SJSA1 (cell line): ENCODE measurements at places on chromosomes 11 and 22. TPM values are rescaled to one million over a fixed set of nuclear protein-coding genes. Genes with fewer than 3 reads are reported as not detected.

GRCh38 chr11:15845261-15845660, 511.1 kb downstream of the SOX6 start:
- no peaks in the 10 kb centered on the region for H3K36me3 ChIP-seq
- no peak overlapping the region for H3K4me3 ChIP-seq
- no peaks in the 10 kb centered on the region for H3K27me3 ChIP-seq
- no peak overlapping the region for H3K27ac ChIP-seq
- no peak for DNase-seq

GRCh38 chr11:9858218-9858617, 194.3 kb downstream of the SWAP70 start:
- peaks cover 40% of the 10 kb centered on the region for H3K4me1 ChIP-seq
- H3K27ac ChIP-seq = peak overlapping the region; percentile 4
- H3K27me3 ChIP-seq = no peaks in the 10 kb centered on the region

DNA sequence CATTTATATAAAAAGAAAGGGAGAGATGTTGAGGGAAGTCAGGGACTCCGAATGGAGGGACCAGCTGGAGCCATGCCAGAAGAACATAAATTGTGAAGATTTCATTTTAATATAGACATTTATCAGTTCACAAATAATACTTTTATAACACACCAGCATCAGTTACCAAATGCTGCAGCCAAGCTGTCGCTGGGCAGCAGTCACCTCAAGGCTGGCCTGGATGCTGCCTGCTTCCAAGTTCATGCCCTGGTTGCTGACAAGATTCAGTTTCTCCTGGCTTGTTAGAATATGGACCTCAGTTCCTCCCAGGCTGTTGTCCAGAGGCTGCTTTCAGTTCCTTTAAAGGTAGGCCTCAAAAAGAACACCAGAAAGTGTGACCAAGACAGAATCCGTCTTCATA, 30.8 kb upstream of the ALDH3B2 start:
- H3K4me3 ChIP-seq = no peak overlapping the region
- no peaks in the 10 kb centered on the region for H3K36me3 ChIP-seq
- DNase-seq = no peak
- no peak overlapping the region for H3K27ac ChIP-seq
- peaks cover 24% of the 10 kb centered on the region for H3K27me3 ChIP-seq

OR51B4 gene
- not detected in 2 replicates for total RNA-seq

- peaks cover 17% of the 10 kb centered on the region for H3K36me3 ChIP-seq
- no peak overlapping the region for H3K4me3 ChIP-seq
- H3K27ac ChIP-seq = no peak overlapping the region
- no peak for DNase-seq
- peaks cover 45% of the 10 kb centered on the region for H3K4me1 ChIP-seq
These were observed 3.0 kb downstream of the KIF18A start for GRCh38 chr11:28104984-28105383.

GRCh38 chr11:43735961-43736360, 55.4 kb downstream of the HSD17B12 start:
- H3K27ac ChIP-seq = no peak overlapping the region
- H3K27me3 ChIP-seq = no peaks in the 10 kb centered on the region
- no peak for DNase-seq
- H3K36me3 ChIP-seq = peaks cover 7% of the 10 kb centered on the region; the same call in 1 of the 2 replicates
- no peak overlapping the region for H3K4me3 ChIP-seq

IGLL1 gene
- not detected in 2 replicates for total RNA-seq

PKNOX2 gene
- total RNA-seq = not detected in 2 replicates

GRCh38 chr22:24326266-24326665, 55.6 kb downstream of the SPECC1L start:
- no peak overlapping the region for H3K4me3 ChIP-seq
- no peak for DNase-seq
- H3K36me3 ChIP-seq = peaks cover 83% of the 10 kb centered on the region
- no peak overlapping the region for H3K27ac ChIP-seq
- no peaks in the 10 kb centered on the region for H3K4me1 ChIP-seq

HBB gene
- total RNA-seq = not detected in 2 replicates

DNA sequence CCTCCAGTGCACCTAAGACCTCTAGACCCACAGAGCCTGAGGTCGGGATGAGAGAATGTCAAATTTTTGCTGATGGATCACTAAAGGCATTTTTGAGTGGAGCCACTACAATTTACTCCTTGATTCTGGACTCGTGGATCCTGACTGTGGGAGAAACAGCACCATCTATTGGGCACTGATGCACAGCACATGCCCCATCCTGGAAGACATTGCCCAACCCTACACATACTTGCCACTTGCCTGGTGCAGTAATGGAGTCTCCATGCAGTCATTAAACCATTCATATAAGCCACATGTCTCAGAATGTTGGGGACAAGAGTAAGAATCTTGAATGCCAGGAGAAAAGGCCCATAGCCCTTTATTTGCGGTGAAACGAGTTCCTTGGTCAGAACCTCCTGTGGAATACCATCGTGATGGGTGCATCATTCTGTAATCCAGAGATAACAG, 103.9 kb downstream of the GGTLC2 start:
- DNase-seq = peak; percentile 46
- no peak overlapping the region for H3K4me3 ChIP-seq
- no peak overlapping the region for H3K27ac ChIP-seq
- no peaks in the 10 kb centered on the region for H3K36me3 ChIP-seq

NEAT1 gene
- total RNA-seq = 6.9 and 12.1 TPM in 2 replicates
